ENCODE measurements at places on chromosomes 11 and 22.

- no peak for DNase-seq
These were observed 9.7 kb downstream of the TMEM45B start for GRCh38 chr11:129825380-129825779.

GRCh38 chr11:29260939-29261705, 755.7 kb downstream of the KCNA4 start:
- DNase-seq: no peak

DNA sequence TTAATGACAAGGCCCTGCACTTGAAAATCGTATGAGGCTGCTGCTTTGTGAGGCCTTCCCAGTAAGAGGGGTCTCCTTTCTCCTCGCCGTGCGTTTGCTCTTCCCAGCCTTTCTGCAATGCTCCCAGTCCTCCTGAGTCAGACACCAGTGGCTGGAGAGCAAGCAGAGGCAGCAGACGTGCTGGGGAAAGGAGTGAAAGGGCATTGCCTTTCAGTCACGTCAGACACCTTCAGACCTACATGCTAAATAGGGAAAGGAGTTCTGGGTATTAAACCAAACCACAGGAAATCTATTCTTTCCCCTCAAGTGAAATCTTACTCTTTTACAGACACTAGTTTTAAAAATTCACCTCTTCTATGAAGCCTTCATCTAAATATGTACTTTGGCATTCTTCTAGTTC, 274.8 kb downstream of the NTM start:
- DNase-seq: no peak

GRCh38 chr11:119885861-119886567, 157.0 kb upstream of the NECTIN1 start:
- no peak for DNase-seq

GRCh38 chr11:23679981-23680380, 816.9 kb upstream of the LUZP2 start:
- DNase-seq: no peak

Measured in T-helper 17 cell (primary cell).